ENCODE measurements at places on chromosomes 3 and 15. TPM values are rescaled to one million over a fixed set of nuclear protein-coding genes. Genes with fewer than 3 reads are reported as not detected.
A peak's percentile ranks its signal among the peaks of the same experiment; 100 is the strongest.

The VPS18 gene
- total RNA-seq: 51.8 TPM

The NR2E3 gene
- not detected for total RNA-seq

- peak; percentile 91 for DNase-seq
These were observed at the start of gene PLXNA1 for GRCh38 chr3:126982471-126983175. PLXNA1 (plus strand) TSS chr3:126983115; CDS start chr3:126988594, 5,479 bp downstream.

The MYZAP gene
- 7.6 TPM for total RNA-seq

GRCh38 chr3:41317718-41318117 lies 118.4 kb downstream of the CTNNB1 start:
- DNase-seq: no peak

The FBXL2 gene
- 33.4 TPM for total RNA-seq

The GPR156 gene
- not detected for total RNA-seq

- no peak for DNase-seq
These were observed 358.7 kb downstream of the SQOR start for GRCh38 chr15:45993508-45993907.

DNA sequence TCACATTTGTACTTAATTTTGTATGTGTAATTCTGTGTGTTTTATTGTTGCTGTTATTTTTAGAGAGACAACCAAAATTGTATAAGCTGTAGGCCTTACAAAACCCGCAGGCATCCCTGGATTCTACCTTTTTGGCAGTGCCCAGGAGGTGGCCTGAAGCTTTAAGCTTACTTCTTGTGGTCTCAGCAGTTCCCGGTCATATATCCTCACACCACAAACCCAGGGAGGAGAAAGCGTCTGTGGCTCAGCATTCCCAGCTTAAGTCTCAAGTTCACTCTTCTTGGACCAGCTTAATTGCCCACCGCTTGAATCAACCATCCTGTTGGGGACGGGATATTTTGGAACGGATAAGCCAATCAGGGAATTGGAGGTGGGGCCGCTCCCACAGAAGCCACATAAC lies 36.7 kb downstream of the C2CD4A start:
- no peak for DNase-seq

The SHF gene
- total RNA-seq: 75.0 TPM

The SPATA12 gene
- not detected for total RNA-seq

GRCh38 chr3:55609230-55609827 lies 122.2 kb upstream of the WNT5A start:
- DNase-seq: no peak

GRCh38 chr3:16102187-16102561 lies 72.3 kb upstream of the GALNT15 start:
- no peak for DNase-seq

- DNase-seq: no peak
These were observed 172.4 kb downstream of the PDE8A start for GRCh38 chr15:85154061-85154460.

- no peak for DNase-seq
These were observed 635.0 kb downstream of the ZIC1 start for GRCh38 chr3:148044151-148044550.

DNA sequence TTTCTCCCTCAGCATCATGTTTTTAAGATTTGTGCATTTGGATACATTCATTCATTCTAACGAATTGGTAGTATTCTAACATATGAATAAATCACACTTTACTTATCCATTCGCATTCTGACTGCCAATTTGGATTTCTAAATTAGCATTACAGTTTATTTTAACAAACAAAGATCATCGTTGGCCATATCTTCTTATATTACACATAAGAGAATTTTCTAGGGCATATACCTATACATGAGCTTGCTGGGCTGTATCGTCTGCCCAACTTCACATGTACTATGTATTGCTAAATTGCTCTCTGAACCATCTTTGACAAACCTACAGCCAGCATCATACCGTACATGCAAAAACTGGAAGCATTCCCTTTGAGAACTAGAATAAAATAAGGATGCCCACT lies 265.8 kb upstream of the PPP2R3A start:
- no peak for DNase-seq

DNA sequence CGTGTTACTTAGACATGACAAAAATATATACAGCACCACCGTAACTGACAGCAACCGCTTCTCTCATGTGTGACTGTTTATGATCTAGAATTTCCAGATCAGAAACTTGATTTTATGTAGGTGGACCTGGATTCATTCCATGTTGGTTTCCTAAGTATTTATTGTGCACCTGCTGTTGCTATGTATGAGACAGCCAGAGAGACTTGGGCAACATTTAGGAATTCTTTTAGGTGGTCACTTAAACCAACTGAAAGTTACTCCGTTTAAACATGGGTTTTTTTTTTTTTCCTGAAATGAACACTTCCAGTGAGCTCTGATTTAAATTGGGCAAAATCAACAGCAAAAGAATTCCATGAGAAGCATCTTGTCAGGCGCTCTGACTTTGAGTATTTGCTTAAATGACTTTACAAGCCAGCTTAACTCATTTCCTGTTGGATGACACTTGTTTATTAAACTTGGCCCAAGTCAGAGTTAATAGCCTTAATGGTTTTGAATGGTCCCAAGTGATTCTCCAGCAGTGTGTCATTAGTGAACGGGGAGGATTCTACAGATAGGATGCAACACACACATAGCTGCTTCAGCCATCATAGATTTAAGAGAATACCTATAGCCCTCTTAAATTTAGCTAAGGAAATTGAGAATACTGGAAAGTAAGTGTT lies 31.8 kb downstream of the MITF start:
- DNase-seq: no peak

DNA sequence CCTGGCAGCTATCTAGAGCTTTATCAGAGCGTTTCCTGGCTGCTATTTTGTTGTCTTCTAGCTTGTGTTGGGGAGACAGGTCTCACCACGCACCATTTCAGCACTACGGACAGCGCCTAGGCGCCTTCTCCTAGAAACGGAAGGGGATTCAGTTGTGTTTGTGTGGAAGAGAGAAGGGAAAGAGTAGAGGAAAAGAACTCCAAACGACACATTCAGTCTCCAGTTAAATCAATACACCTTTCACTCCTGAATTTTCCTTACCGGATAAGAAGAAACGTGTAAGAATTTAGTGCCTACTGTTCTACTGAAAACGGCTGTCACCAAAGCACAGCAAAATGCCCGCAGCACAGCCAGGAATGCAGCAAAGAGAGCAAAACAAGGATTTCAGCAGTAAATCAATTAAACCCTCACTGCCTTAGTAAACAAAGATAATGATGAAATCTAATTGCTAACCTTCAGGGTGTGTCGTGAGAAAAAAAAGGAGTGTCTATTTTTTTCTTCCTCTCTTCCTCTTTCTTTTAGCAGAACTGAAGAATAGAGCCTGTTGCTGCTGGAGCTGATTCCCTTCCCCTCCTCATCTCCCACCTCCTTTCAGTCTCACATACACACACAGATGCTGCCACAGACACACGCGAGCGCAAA lies 412 bp upstream of the CTXN2 start:
- no peak for DNase-seq

The BCL2A1 gene
- total RNA-seq: not detected

GRCh38 chr15:40953713-40954074 lies 423 bp downstream of the CHAC1 start:
- DNase-seq: no peak

The C15orf62 gene
- not detected for total RNA-seq

DNA sequence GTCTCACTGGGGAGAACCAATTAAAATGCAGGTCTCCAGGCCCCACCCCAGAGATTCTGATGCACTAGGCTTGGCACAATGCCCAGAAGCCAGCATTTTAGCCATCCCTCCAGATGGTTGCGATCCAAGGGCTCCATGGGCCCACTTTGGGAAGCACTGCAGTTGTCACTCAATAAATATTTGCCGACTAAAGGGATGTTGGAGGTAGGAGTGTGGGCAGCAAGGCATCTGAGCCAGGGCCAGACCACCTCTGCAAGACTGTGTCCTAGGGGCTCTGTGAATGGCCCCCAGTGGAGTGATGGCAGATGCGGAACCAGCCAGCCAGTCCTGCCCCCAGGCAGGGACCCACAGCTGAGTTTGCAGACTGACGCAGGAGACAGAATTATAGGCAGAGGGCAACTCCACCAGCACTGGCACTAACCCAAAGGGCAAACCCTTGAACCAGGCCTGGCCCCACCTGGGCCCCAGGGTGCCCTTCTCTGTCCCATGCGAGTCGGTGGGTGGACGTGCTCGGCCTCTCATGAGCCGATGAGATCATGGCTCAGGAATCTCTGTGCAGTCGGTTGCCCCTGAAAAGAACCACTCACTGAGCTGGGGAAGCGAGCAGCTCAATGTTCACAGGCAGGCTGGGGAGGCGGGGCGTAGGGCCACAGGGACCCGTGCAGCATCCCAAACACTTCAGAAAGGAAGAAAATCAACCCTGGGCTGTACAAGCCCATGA lies 49.7 kb downstream of the SEMA5B start:
- DNase-seq: peak; percentile 53

GRCh38 chr3:150106740-150107428 lies 136.2 kb upstream of the PFN2 start:
- DNase-seq: no peak

GRCh38 chr15:87757084-87757483 lies 499.5 kb downstream of the NTRK3 start:
- no peak for DNase-seq

The SCAMP5 gene
- 0.43 TPM for total RNA-seq

GRCh38 chr3:31790193-31791089 lies 190.6 kb downstream of the OSBPL10 start:
- no peak for DNase-seq

- DNase-seq: no peak
These were observed 91.8 kb upstream of the CGNL1 start for GRCh38 chr15:57284535-57284934.

DNA sequence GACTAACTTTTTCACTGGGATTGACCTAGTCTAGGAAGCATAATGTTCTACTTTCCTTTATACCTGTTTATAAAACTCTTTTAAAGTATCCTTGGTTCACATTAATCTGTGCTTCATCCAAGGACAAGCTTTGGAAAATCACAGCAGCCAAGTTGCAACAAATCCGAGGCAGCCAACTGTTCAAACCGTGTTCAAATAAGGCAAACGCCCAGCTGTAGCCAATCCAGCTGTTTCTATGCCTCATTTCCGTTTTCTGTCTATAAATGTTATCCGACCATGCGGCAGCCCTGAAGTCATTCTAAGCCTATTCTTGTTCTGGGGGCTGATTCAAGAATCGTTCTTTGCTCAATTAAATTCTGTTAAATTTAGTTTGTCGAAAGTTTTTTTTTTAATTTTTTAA lies 78.3 kb downstream of the FMN1 start:
- DNase-seq: no peak

The ADAMTSL3 gene
- 28.1 TPM for total RNA-seq

GRCh38 chr3:105246536-105246935 lies 120.2 kb upstream of the ALCAM start:
- DNase-seq: no peak

- DNase-seq: no peak
These were observed 2.5 kb downstream of the RSL24D1 start for GRCh38 chr15:55194256-55194655.

The ACOX2 gene
- 32.6 TPM for total RNA-seq

GRCh38 chr15:63189941-63190768 lies 749 bp downstream of the RAB8B start:
- DNase-seq: no peak

DNA sequence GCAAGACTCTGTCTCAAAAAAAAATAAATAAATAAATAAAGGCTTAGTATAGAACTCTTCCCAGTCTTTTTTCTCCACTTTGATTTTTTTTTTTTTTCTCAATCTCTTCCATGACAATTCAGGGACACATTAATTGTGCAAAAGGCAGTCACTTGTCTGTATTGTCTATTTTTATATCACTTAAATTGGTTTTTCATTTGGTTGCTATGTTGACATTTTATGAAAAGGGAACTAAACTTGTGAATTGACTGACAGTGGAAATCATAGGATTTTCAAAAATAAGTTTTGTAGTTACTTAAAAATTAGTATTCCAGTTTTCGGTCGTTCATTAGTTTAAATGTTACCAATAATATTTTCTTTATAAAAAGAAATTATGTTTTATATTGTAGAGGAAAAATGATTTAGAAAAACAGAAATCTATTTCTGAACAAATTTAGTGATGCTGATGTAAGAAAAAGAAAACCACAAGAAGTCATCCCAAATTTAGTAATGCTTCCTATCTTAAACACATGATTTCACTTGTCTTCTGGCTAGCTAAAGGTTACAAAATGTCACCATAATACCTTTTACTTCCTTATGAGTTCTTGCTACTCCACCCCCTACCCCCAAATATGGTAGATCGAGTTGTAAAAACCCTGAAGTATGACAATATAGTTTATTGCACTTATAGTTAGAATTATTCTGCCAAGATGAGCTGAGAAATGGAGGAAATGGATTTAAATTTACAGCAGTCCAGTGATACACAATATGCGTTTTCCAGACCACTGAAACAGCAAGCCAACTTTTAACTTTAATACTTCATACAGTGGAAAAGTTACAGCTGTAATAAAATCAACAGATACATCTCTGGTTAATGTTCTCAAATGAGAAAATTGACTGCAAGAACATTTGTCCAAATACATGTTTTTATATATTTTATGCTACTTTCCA lies 37.0 kb downstream of the PPARG start:
- no peak for DNase-seq

- DNase-seq: no peak
These were observed 82.0 kb upstream of the EPHB3 start for GRCh38 chr3:184479426-184480126.

The RLBP1 gene
- not detected for total RNA-seq

The SLC22A14 gene
- not detected for total RNA-seq

DNA sequence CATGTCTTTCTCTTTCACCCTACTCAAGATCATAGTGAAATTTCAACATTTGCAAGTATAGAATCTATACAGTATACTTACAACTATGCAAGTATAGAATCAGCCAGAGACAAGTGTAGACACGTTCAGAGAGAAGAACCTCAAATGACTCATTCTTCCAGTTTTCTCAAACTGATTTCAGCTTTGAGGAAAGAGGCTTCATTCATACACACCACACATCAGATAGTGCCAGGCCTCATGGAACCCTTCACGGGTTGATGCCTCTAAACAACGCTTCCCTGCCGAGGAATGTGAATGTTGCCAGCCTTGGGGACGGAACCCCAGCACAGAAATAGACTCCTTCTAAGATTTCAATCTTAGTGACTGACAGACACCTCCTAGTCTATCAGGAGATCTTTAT lies 135.7 kb downstream of the FOXP1 start:
- no peak for DNase-seq

GRCh38 chr15:75058127-75058905 lies 34.9 kb downstream of the PPCDC start:
- DNase-seq: no peak

DNA sequence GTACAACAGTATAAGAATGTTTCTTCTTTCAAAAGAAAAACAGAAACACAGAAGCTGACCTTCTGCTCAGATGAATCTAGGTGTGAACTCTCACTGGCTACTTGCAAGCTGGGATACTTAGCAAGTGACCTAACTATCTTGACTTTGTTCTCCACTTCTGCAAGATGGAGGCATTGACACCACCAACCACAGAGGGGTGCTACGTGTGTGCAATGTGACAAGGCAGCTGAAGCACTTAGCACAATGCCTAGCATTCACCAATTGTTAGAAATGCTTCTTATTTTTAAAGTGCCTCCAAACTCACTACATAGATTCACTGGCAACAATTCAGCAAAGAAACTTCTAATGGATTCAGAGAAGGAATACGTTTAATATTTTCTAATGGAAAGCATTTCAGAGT lies 331.4 kb upstream of the WNT5A start:
- no peak for DNase-seq

- no peak for DNase-seq
These were observed 121.4 kb upstream of the ATP11B start for GRCh38 chr3:182671942-182672341.
